ENCODE measurements at places on chromosomes 2 and 18. TPM values are rescaled to one million over a fixed set of nuclear protein-coding genes. Genes with fewer than 3 reads are reported as not detected.

Gene SPP2
- not detected for total RNA-seq

Gene SPEG
- total RNA-seq: 4.9 TPM

Gene FAM237A
- not detected for total RNA-seq

Gene CYS1
- 2.1 TPM for total RNA-seq

Gene REEP1
- total RNA-seq: 4.1 TPM

Gene NEB
- 0.48 TPM for total RNA-seq

Gene OTOS
- 0.34 TPM for total RNA-seq

Gene ITGA4
- total RNA-seq: 11.3 TPM

Gene DSEL
- total RNA-seq: 0.06 TPM

Gene ANTXR1
- total RNA-seq: 11.1 TPM

Gene PAIP2B
- total RNA-seq: 2.5 TPM

Gene NFU1
- 36.0 TPM for total RNA-seq
